ENCODE measurements at places on chromosomes 3 and 15.

GRCh38 chr15:84960391-84961113 is 21.1 kb upstream of the PDE8A start:
- no peak for DNase-seq

GRCh38 chr15:62497356-62497755 is 332.3 kb upstream of the C2CD4B start:
- no peak for DNase-seq

- no peak for DNase-seq
Measured at GRCh38 chr3:190644766-190645165, 130.9 kb downstream of the IL1RAP start.

GRCh38 chr3:153171256-153171655 is 9.2 kb downstream of the RAP2B start:
- no peak for DNase-seq

DNA sequence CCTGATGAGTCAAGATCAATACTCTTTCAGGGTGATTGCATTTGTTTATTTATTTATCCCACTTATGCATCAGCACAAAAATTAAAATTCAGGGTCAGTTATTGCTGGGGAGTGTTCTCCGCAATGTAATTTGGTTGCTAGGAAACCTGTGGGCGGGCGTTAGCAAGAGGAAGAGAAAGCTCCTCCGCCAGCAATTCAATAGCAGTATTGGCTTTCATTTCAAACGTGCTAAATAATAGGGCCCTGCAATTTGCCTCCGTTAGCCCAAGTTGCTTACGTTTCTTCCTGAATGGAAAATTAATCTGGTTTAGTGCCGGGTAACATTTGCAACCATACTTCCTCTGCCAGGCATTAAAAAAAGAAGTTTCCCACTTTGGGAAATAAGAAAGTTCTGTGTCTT is 35.5 kb upstream of the PLCL2 start:
- DNase-seq: peak; percentile 22

GRCh38 chr3:111534701-111535100 is 7.3 kb upstream of the CD96 start:
- DNase-seq: no peak

DNA sequence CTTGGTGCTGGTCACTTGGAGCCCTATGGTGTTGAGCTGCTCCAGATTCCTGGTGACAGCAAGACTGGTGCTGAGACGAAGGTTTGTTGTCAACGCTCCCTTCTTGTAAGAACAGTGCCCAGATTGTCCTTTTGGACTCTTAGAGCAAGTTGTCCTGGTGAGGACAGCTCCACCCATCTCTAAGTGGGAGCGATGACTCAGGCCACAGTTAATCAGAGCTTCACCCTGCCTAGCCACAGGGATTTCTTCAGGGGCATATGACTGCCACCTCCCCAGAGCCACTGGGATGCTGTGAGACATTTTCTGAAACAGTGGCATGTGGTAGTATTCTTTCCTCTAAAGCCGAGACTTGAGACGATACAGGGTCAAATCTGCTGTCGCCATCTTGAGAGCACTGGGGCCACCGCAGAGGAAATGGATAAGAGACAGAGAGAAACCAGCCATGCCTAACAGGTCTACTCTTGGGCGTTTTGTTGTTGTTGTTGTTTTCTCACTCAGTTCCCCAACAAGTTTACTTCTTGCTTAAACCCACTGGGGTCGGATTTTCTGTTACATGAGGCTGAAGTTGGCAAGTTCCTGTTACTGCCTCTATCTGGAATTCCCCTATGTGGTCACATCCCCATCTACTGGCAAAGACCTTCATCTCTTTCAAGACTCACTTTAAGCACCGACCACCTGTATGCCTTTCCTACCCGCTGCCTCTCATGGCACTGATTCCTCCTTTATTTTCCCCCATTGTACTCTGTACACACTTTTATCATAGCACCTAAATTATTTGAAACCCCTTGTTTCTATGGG is 16.0 kb upstream of the PCOLCE2 start:
- DNase-seq: no peak

DNA sequence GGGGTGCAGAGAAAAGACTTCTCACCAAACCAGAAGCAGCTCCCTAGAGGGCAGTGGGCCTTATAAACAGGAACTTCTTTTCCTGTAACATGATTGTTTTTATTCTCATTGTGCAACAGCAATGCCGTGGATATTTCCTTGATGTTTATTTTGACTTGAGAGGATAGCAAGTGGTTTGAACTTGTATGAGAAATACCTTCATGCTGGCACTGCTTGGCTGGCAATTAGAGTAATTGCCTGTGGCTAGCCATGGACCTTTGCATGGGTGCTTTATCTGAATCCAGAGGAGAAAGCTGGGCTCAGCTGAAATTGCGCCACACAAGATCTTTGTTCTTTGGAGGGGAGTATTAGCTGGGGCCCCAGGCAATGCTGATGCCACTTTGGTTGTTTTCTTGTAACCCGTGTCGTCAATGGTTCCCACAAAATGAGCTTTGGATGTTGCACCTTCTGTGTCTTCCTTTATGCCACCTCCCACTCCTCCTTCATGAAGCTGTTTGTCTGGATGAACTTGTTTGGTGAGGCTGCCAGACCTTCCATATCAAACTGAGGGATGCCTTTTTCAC is 37.9 kb downstream of the CMTM8 start:
- DNase-seq: no peak

GRCh38 chr15:67415181-67415580 is 105.8 kb upstream of the C15orf61 start:
- no peak for DNase-seq

DNA sequence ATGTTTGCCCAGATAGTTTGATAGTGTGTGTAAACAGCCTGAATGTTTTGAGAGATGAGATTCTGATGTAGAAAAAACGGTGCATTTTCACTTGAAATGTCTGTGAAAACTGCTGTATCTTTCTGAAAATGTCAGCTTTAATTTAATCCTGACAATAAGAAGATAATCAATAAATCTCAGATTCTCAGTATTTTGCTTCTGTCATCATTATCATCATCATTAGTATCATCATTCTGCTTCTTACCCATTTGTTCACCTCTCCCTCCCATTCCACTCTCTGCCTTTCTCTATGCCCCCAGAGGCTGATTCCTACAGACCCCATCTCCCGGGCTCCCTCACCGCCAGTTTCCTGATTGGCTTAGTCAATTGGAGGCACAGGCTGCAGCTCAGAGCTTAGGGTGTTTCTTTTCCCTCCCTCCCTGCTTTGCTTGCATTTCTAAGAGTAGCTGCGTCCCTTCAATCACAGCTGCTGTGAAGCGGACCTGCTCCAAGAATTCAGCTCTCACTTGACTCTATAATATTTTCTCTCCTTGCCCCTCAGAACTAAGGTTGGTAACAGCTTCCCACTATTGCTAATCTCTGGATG is 8.2 kb upstream of the SNTN start:
- no peak for DNase-seq

DNA sequence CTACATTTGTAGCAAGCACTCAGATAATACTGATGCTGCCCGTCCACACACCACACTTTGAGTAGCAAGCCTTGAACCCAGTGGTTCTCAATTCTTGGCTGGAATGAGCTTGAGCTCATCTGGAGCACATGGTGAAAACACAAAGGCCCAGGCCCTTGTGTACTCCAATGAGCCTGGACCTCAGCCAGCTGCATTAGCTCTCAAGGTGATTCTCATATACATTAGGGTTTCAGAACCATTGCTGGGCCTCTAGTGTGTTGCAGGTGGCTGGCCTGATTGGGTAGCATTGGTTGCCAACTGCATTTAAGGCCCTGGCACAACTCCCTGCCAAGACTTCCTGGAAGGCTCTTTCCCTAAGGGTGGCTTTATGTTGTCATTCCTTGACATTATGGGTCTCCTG is 23.4 kb upstream of the ZFAND6 start:
- DNase-seq: no peak

DNA sequence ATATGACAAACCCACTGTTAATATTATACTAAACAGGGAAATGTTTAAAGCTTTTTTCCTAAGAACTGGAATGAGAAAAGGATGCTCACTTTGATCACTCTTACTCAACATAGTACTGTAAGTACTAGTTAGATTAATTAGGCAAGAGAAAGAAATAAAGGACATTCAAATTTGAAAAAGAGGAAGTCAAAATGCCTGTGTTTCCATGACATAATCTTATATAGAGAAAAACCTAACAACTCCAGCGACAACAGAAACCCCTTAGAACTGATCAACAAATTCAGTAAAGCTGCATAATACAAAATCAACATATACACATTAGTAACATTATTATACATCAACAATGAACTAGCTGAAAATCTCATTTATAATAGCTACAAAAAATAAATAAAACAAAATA is 200.6 kb upstream of the ROBO1 start:
- DNase-seq: no peak

- no peak for DNase-seq
Measured at GRCh38 chr3:189297932-189298331, 126.2 kb downstream of the TPRG1 start.

DNA sequence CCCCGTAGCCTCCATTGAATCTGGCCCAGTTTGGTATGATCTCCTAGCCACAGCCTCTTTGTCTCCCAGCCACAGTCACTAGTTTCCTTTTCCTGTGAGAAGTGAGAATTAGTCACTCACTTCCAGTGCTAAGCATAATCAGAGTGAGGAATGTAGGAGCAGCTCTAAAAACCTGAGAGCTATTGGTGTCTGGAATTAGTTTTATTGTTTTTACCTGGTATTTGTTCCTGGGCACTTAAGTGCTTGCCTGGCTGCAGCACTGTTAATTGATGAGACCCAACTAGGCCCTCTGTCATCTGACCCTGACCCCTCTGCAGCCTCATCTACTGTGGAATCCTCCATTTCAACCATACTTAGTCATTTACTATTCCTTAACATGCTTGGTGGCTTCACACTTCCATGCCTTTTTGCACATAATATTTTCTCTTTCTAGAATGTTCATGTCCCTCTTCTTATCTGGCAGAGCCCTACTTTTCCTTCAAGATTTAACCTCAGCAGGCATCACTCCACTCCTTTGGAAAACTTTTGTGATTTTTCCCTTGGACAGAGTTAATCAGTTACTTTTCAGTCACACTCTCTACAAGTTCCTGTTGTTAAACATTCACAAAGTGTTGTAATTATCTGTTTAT is 48.8 kb downstream of the PDE8A start:
- no peak for DNase-seq

DNA sequence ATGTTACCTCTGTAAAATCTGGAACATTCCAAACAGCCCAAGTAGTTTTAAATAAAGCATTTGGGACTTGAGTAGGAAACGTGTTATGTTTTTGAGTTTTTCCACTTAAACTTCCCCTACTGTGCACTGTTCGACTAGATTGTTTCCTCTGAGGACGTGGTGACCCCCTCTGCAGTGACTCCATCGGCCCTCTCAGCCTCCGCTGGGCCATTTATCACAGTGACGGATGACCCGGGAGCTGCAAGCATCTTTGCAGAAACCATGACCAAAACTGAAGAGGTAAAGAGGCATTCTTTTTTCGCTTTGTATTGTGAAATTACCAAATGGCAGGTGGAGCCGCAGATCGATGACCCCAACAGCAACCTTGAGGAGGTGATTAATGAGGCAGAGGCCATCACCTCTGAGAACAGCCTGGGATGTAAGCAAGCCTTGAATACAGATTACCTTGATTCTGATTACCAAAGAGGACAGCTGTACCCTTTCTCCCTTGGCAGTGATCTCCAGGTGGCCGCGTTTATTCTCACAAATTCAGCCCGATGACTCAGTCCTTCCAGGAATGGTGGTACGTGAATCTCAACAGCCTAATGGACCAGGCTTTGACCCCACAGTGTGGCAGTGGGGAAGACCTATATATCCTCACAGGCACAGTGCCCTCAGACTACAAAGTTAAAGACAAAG is 79.1 kb upstream of the FAN1 start:
- DNase-seq: peak; percentile 36

DNA sequence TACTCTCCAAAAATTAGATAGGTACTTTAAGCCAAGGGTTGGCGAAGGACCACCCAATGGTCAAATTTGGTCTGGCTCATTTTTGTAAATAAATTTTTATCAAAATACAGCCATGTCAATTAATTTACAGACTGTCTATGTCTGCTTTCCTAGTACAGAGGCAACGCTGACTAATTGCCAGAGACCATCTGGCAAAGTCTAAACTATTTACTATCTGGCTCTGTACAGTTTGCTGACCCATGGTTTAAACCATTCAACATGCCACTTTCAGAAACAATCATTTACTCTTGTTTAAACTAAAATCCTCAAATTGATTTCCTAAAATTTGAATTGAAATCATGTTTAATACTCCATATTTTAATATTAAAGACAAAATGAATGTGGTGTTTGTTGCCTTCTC is 25.9 kb downstream of the CBLB start:
- no peak for DNase-seq

DNA sequence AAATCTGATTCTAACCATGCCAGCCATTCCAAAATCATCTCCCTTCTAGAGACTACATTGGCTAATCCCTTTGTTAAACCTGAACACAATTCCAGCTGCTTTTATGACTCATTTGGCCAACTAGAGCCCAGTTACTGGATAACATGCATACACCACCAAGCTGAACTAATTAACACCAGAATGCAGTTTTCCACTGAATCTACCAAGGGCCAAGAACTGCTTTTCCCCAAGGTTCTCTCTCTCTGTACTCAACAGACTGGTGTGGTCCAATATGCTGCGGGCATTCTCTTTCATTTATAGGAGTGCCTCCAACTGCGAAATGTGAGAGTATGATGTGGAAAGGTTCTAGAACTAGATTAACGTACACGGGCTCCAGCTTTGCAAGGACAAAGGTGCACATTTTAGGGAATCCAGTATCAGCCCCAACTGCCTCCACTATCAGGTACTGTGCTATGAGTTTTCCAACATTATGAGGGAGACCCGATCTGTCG is 1.5 kb downstream of the CHSY1 start:
- DNase-seq: no peak

DNA sequence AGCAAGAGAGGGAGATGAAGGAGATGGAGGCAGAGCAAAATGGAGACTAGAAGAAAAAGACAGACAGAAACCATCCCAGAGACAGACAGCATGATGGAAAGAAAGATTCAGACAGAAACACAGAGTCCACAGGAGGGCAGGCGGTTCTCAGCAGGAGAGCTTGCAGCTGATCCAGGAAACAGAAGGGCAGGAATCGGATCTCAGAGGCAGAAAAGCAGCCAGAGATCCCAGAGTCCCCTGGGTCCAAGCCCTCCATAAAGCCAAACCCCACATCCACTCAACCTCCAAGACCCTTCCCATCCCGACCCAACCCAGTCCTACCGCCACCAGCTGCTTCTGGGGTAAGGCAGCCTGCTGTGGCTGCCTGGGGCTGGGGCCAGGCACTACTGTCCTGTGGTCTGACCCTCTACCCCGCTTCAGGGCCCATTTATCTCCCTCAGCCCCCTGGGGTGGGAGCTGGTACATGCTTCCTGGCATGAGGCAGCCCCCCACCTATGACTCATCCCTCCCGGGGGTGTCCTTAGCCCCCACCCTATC is at the start of gene UCN2:
UCN2 (minus strand) TSS at position 400 of the 537 bp plus-strand sequence. CDS start 657 bp downstream, outside the sequence.
- DNase-seq: no peak

DNA sequence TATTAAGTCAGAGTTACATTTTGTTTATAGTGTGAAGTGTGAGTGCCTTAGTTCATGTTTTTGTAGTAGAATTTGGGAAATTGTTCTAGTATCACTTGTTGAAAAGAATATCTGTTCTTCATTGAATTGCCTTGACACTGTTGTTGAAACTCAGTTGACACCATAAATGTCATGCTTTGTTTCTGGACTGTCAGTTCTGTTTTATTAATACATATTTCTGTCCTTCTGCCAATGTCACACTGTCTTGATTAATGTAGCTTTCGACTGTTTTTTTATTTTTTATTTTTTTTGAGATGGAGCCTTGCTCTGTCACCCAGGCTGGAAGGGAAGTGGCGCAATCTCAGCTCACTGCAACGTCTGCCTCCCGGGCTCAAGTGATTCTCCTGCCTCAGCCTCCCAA is 59.1 kb downstream of the CHD2 start:
- no peak for DNase-seq

Measured in NCI-H187 treated with DMSO at 0.1 percent for 48 hours (cell line).